Amygdala (tissue), 56 donors: ENCODE measurements at places on chromosomes 16 and 17.
A peak's percentile ranks its signal among the peaks of the same experiment; 100 is the strongest.

DNA sequence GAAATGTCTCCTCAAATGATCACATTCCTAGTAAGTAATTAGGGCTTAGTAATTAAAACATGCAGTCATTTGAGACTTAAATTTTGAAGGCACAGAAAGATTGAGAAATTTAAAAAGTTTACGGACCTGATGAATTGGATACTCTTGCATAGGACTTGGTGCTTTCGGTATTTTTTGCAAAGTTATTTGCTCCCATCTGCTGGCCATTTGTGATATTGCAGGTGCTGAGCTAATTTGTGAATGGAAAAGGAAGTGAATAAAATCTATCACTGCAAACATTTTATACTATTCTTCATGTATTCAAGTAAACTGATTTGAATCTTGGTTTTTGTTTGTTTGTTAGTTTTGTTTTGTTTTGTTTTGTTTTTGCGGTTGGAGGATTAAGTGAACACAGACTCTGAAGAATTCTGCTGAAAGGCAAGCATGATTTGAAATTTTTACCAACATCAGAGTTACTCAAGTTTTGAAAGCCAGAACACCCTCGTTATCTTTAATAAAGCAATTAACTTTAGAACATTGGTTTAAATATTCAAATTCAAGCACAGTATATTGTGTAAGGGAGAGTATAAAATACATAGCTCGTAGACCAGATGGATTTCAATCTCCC lies 689.5 kb upstream of the RBFOX1 start:
- DNase-seq = peak; percentile 7

- no peak for DNase-seq
Observed at GRCh38 chr16:31064882-31065461, 9.1 kb downstream of the ZNF668 start.

DNA sequence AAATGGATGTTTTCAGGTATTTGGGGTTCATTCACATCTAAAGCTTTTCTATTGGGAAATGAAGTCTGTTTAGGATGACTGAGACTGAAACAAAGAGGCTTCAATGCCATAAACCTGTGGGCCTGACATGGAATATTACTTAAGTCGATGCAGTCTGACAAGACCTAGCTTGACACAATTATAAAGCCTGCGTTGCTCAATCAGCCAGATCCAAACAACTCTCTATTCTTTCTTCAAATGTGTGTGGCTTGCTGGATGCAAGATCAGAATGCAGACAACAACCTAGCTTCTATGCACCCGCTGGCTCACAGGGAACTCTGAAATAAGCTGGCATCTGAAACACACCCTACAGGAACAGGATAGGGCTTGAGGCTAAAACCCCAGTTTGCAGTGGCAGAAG lies 40.0 kb downstream of the RFFL start:
- no peak for DNase-seq

DNA sequence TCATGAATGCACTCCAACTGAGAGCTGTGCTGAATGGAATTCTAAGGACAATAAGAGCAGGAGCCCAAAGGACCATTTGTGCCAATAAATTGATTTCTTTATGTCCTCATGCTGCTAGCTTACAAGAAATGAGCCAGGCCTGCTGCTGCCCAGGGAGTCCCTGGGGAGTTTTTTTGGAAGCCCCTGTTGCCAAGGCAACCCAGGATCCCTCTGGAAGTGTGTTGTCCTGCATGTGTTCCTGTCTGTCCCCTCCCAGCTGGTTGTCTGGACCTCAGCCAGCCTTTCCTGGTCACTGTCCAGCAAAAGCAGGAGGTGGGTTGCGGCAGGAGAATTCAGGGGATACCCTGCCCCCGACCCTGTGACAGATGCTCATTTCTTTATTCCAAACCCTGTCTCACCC lies 51.0 kb upstream of the GPRC5B start:
- DNase-seq = no peak

DNA sequence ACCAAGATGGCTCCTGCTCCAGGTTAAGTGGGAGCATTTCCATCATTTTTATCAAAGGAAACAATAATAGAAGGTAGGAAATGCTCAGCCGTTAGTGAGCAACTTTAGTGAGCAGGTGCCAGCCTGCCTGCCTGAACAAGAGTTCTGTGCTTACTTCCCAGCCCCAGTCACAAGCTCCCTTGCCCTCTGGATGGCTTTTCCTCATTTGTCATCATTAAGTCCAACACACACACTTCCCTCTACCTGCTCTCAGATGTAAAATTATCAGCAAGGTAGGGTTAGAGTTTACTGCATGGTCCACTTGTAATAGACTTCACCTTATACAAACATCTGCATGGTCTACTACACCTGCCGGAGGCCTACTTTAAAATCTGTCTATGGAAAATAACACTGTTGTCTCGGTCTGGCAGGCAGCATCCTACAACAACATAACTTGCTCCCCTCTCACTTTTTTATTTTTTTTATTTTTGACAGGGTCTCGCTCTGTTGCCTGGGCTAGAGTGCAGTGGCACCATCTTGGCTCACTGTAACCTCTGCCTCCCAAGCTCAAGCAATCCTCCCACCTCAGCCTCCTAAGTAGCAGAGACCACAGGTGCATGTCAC lies 12.7 kb downstream of the TEX2 start:
- DNase-seq = no peak

- no peak for DNase-seq
Observed at GRCh38 chr16:280991-281659, 734 bp downstream of the ARHGDIG start.

DNA sequence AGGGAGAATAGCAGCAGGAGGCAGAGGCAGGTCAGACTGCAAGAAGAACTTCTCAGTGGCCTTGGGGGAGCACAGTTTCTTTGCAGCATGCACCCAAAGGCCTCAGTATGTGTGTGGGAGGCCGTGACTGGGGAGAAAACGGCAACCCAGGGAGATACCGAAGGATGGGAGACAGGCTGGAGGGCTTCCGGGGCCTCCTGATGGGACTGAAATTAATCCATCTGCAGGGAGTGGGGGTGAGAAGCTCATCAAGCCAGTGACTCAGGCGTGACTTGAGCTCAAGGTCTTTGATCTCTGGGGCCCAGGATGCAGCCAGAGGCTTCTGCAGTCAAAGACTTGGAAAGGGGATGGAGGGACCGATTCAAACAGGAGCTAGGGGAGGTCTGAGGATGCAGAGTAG lies 5.1 kb upstream of the C17orf113 start:
- DNase-seq = no peak

GRCh38 chr17:29091606-29092289 lies 48.8 kb downstream of the PIPOX start:
- DNase-seq = no peak

- no peak for DNase-seq
Observed at GRCh38 chr16:58022601-58023371, 2.8 kb upstream of the MMP15 start.

DNA sequence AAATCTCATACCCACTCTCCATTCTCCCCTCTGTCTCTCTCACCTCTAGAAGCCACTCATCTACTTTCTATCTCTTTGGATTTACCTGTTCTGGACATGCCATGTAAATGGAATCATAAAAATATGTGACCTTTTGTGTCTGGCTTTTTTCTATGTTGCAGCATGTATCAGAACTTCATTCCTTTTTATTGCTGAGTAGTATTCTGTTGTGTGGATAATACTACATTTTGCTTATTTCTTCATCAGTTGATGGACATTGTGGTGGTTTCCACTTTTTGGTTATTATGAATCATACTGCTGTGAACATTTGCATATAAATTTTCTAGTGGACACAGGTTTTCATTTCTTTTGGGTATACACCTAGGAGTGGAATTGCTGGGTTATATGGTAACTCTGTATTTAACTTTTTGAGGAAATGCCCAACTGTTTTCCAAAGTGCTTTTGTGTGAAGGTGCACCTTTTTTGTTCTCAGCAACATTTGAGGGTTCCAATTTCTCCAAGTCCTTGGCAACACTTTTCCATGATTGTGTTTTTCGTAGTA lies 18.2 kb downstream of the MRTFB start:
- DNase-seq = no peak

- no peak for DNase-seq
Observed at GRCh38 chr16:35319536-35320192, 1860.3 kb downstream of the TP53TG3F start.

DNA sequence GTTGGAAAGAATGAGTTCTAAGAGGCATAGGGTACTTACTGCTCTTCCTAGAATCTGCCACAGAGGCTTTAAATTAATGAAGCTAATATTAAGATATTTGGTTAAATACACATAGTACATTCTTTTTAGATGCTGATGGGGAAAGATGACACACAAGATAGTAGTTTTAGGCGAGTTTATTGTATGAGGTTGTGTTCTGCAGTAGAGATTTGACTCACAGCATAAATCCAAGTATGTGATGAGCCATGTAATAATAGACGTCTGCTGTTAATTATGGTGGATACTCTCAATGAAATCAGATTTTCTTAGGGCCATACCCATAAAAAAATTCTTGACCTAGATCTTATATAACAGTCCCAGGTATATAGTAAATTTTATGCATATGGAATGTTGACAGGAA lies 8.0 kb downstream of the TNRC6C start:
- DNase-seq = no peak

GRCh38 chr16:12362482-12363458 lies 386.2 kb downstream of the SNX29 start:
- no peak for DNase-seq

- DNase-seq = no peak
Observed at GRCh38 chr16:35195864-35196216, 1736.4 kb downstream of the TP53TG3F start.

GRCh38 chr16:728131-728889 lies 1.4 kb downstream of the HAGHL start:
- peak; percentile 71 for DNase-seq

DNA sequence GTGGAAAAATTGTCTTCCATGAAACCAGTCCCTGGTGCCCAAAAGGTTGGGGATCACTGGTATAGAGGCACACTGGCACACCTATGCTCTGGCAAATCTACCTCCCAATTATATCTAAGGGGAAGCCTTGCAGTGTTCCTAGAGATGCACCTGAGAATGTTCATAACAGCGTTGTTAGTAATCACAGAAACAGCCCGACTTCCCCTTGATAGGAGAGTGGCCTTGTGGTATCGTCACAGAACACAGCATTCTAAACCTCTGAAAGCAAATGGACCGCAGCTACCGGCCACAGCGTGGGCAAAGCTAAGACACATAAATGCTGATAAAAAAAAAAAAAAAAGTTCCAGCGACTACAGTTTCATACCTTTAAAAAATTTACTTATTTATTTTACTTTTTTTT lies 39.1 kb upstream of the ADGRG1 start:
- DNase-seq = no peak

GRCh38 chr16:5298202-5298601 lies 200.6 kb upstream of the EEF2KMT start:
- no peak for DNase-seq

GRCh38 chr17:63930951-63931575 lies 1.1 kb downstream of the CD79B start:
- DNase-seq = no peak

GRCh38 chr17:78225088-78225865 lies 6.2 kb upstream of the TMEM235 start:
- DNase-seq = no peak

- no peak for DNase-seq
Observed at GRCh38 chr16:54076006-54076504, 210.5 kb downstream of the IRX3 start.

GRCh38 chr17:74334393-74335039 lies 8.5 kb downstream of the KIF19 start:
- no peak for DNase-seq

DNA sequence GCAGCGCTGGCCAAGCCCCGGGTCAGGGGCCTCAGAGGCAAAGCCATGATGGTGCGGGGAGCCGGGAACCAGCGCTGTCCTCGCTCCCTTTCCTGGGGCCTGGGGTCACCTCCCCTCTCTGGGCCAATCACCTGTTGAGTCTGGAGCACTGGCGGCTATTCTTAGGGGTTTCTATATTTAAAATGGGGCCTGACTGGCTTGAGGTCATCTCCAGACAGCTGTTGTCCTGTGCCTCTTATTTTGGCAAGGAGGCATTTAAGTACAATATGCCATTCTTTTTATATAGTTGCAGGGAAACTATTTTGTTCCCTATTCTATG lies at the start of gene COX6A2:
COX6A2 (minus strand) TSS at position 82 of the 319 bp plus-strand sequence; CDS start at position 47, 35 bp downstream.
- no peak for DNase-seq

DNA sequence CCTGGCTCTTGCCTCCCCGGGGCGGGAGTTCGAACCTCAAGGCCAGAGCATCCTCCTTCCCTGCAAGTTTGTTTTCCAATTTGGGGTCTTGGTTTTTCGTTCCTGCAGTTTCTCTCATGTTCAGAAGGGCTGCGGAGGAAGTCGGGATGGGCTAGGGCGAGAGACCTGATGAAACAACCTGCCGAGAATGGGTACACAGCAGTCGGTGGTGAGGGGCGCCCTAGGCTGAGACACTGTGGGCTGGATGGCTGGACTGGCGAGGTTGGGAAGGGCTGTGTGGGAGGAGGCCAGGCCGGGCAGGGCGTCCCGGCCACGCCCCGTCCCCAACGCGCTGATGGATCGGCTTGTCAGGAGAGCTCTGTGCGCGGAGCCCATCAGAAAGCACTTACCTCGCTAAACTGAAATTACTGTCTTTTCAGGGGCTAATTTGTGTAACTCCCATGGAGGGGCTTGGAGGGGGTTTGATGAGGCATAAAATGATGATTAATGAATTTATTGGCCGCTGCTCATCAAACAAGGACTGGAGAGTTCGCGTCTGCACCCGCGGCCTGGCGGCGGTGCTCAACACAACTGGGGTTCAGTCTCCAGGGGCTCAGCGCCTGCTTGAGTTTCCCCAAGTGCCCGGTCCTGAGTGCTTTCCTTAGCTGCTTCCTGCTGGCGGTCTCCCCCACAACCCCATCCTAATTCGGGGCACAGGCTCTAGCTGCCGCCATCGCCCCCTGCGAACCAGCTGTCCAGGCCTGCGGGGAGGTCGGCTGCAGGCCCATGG lies 9.0 kb downstream of the IRX5 start:
- no peak for DNase-seq

DNA sequence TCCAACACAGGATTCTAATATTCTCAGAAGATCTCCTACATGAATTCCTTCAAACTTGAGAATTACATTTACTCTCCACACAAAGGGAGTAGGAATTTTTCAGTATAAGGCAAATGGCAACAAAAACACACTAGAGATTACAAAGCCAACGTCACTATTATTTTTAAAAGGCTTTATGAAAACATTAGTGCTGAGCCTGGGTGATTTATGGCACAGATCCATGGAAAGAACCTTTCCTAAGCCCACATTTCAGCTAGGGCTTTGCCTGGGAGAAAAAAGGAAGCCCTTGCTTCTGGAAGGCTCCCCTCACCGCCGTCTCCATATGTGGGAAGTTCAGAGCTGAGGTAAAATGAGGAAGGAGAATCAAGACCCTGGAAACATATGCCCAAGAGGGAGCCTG lies 499.4 kb upstream of the HSBP1 start:
- no peak for DNase-seq

GRCh38 chr17:40181205-40181604 lies 3.9 kb downstream of the RAPGEFL1 start:
- DNase-seq = no peak

GRCh38 chr17:20968913-20969616 lies 73.7 kb downstream of the USP22 start:
- DNase-seq = no peak

GRCh38 chr17:2336852-2337543 lies at the start of gene SGSM2:
TSS of gene SGSM2 (plus strand) at chr17:2337501. CDS start at chr17:2337689, 188 bp downstream.
- DNase-seq = no peak

DNA sequence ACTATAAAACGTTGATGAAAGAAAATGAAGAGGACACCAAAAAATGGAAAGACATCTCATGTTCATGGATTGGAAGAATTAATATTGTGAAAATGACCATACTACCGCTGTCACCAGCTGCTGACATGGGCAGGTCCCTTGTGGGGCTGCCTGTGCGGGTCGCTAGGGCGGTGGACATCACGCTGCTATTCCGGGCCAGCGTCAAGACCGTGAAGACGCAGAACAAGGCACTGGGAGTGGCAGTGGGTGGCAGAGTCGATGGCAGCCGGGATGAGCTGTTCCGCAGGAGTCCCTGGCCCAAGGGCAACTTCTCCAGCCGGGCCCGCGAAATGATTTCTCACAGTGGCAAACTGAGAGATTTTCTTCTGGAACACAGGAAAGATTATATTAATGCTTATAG lies 48.2 kb upstream of the NSRP1 start:
- no peak for DNase-seq
